ENCODE measurements at places on chromosomes 7 and 10.

DNA sequence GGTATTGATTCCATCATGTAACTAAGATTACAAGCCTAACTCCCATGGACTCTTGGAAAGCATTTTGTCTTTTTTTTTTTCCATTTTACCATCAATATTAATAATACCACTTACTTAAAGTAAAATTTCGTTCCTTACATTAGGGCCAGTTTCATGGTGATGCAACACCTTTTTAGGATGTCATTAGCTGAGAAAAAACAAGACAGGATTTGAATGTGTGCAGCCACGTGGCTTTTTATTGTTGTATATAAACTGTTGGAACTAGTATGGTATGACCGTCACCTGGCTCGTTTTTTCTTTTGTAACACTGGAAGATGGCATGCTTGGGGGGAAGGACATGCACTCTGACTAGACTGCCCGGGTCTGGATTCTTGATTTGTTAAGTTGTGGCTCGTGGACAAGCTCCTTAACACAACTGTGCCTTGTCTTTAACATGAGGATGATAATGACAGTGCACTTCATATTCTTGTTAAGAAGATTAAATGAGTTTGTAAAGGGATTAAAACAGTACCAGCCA, 42.1 kb downstream of the ARHGAP21 start:
- H3K4me1 ChIP-seq = no peaks in the 10 kb centered on the region
- no peak overlapping the region for H3K4me3 ChIP-seq

GRCh38 chr7:2108071-2108455, 124.7 kb downstream of the MAD1L1 start:
- no peak overlapping the region for H3K27ac ChIP-seq
- no peaks in the 10 kb centered on the region for H3K27me3 ChIP-seq
- peaks cover 7% of the 10 kb centered on the region for H3K36me3 ChIP-seq
- peaks cover 38% of the 10 kb centered on the region for H3K4me1 ChIP-seq

DNA sequence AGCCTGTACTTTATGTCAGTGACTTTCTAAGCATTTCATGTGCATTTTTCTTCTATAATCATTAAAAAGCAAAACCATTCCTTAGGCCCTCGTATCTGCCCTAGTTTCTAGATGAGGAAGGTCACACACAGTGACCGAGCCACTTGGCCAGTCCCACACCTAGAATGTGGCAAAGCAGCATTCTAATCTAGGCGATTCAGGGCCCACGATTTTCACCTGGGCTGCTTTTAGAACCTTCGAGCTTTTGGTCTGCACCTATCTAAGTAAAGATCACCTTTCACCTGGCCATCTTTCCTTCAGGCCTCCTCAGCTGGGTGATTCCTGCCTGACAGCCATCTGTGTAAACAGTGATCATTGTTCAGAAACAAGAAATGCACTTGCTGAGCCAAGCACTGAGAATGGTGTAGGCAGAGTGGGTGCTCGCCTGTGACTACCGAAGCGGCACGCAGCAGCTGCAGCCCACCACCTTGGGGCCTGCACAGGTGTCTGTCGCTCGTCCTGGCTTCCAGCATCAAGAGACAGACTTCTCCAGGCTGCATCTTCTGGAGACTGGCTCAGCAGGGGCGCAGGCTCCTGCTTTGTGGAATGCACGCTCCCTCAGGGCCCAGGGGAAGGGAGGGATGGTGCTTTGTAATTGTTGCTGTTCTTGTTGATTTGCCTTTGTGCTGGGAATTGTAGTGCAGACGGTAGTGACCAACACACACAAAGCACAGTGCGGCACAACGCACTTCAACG, 149.0 kb upstream of the INSYN2A start:
- no peaks in the 10 kb centered on the region for H3K36me3 ChIP-seq
- H3K4me3 ChIP-seq = no peak overlapping the region
- no peaks in the 10 kb centered on the region for H3K4me1 ChIP-seq
- H3K27me3 ChIP-seq = no peaks in the 10 kb centered on the region

DNA sequence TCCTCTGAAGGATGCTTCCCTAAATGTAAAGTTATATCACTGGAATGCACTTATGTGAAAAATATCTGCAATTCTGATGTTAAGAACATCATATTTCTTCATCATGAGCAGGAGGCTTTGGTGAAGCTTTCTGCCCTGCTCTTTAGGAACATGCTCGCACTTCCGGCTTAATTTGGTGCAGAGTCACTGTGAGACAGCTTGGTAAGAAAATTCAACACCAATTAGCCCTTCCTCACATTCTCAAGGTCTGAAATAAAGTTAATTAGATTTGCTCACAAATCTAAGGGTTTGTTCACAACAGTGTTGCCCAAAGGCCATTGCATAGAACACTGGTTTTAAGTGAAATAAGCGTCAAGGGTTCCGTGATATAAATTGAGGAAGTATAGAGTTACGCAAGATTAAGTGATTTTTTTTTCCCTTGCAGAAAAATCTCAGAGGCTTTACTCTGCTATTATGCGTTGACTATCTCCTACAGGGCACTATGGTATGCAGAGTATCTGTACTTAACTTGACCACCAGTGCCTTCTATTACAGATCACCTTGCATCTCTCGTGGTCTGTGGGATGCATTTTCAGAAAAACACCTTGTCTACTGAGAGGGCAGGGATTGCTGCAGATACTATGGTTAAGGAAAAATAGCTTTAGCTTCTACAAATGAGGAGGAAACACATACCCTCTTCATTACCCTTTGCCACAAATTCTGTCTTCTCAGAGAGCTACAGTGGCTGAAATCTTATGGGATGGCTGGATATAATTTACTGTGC, 953.9 kb downstream of the TYW1 start:
- no peaks in the 10 kb centered on the region for H3K4me1 ChIP-seq
- no peak overlapping the region for H3K27ac ChIP-seq
- no peaks in the 10 kb centered on the region for H3K36me3 ChIP-seq
- no peak for DNase-seq
- H3K4me3 ChIP-seq = no peak overlapping the region

DNA sequence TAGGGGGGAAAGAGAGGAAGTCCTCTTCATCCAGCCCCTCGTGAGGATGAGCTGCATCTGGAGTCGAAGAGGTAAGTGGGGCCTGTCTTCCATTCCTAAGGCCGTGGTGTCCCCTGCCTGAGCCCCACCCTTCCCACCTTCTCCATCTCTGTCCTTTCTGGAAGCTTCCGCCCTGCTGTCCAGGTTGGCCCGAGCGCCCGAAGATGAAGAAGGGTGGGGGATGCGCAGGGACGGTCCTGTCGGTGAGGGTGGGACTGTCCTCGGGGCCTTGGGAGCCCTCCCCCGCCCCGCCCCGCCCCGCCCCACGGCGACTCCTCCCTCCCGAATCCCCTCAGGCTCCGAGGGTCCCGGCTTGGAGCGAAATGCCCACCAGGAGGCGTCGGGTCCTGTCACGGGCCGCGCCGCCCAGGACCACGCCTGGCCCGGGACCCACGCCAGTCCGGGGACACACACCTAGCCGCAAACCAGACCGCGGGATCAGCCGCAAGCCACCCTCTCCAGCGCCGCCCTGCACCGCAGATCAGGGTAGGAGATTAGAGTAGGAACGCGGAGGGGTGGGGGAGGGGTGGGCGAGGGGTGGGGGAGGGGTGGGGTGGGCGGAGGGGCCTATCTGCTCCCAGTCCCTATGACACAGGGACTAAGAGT, 15.3 kb downstream of the GPRIN2 start:
- DNase-seq = no peak
- H3K36me3 ChIP-seq = no peaks in the 10 kb centered on the region
- H3K4me3 ChIP-seq = no peak overlapping the region
- no peak overlapping the region for H3K27ac ChIP-seq
- peaks cover 40% of the 10 kb centered on the region for H3K27me3 ChIP-seq

Data from activated T-helper 2 cell treated with anti-CD3 and anti-CD28 coated beads, Interferon-gamma antibody, Interleukin-2, Interleukin-4, amounts not matched to agents 10 μg/mL and 5 μg/mL and 100 μg/mL, durations not matched to agents 14 hours and 24 hours and 36 hours (primary cell).